Melanocyte of skin (primary cell): ENCODE measurements at places on chromosomes 6 and 20. TPM values are rescaled to one million over a fixed set of nuclear protein-coding genes. Genes with fewer than 3 reads are reported as not detected.

The C6orf58 gene
- 2.2 and 3.8 TPM in 2 replicates for total RNA-seq

The EFHC1 gene
- 19.3 and 23.6 TPM in 2 replicates for total RNA-seq

The LGSN gene
- not detected in 2 replicates for total RNA-seq

The ADGRG6 gene
- total RNA-seq, result 95.6 and 104 TPM in 2 replicates

The VGLL2 gene
- not detected in 2 replicates for total RNA-seq

The GNMT gene
- total RNA-seq, result 0.31 TPM in 1 of 2 replicates, not detected in the other

The EEF1E1 gene
- total RNA-seq, result 51.0 and 95.5 TPM in 2 replicates

The OOEP gene
- not detected in 2 replicates for total RNA-seq

The HSPA1L gene
- 0.67 and 0.93 TPM in 2 replicates for total RNA-seq

The ZSCAN12 gene
- total RNA-seq, result 8.3 and 8.9 TPM in 2 replicates

The ALDH5A1 gene
- total RNA-seq, result 0.67 and 2.3 TPM in 2 replicates
